ENCODE measurements at places on chromosomes 5 and 9. TPM values are rescaled to one million over a fixed set of nuclear protein-coding genes. Genes with fewer than 3 reads are reported as not detected.

Gene ANKRD55
- total RNA-seq: not detected

Gene ZNF483
- total RNA-seq: 0.25 TPM

Gene CRHBP
- total RNA-seq: not detected

Gene FBXO38
- 42.9 TPM for total RNA-seq

DNA sequence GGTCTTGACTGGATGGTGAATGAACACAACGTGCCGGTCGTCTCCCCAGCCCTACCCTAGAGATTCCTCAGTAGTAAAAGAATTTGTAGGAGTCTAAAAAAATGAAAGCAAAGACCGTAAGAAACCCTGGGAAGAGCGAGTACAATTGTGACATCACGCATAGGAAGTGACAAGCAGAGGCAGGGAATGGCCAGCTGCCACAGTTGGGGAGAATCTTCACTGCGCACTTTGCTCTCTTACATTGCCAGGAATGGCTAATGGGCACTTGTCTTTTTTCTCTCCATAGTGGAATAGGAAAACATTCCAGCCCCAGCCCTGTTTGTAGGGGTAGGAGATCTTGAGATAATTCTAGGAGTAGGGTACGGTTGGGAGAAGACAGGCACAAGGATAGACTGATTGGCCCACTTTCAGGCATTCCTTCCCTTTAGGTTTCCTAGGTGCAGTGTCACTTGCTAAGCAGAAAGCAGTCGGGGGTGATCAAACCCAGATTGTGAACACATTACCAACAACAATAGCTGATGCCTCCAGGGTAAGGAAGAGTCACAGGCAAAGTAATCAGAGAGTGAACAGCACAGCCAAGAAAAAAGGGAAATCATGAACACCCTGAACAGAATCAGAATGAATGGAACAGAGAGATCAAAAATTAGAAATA, 302.7 kb downstream of the MAN2A1 start:
- DNase-seq: no peak

DNA sequence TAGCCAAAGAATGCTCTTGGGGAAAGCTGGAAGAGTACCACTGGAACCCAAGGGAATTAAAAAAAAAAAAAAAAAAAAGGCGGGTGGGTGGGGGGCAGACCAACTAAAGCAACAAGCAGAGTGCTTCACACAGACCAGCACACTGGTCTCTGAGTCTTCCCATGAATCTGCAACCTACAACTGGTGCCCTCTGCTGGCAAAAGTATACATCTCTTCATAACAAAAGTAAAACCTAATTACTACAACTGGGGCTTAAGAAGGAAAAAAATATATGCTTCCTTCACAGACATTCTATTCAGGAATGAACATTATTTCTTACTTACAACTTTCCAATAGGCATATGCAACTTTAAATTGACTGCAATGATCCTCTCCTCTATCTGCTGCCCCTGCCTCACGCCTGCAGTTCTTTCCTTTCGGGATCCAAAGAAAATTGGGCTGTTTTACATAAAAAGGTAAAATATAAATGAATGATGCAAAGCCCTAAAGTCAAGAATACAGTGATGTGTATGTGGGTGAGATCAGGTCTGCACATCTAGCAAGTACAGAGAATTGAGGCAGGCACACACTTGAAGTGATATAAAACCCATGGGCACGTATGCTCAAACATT, 7.2 kb upstream of the KLHL3 start:
- peak; percentile 84 for DNase-seq

DNA sequence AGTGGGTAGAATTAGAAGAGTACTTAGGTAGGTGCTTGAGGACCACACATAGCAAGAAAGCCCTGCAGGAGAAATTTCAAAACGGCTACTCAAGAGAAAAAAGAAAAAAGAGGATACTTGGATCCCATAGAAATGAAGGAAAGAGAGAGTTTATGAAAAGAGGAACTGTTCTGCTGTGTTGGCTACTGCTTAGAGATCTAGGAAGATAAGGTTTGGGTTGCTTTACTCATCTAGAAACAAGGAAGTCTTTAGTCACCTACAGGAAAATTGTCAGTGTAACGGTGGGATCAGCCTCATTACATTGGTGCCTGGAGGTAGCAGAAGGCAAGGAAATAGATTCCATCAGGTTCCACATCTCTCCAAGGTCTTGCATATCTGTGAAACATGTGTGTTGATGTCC, 14.8 kb upstream of the C5orf46 start:
- DNase-seq: no peak

GRCh38 chr9:83440641-83441040, 97.6 kb downstream of the FRMD3 start:
- DNase-seq: no peak

GRCh38 chr5:90014420-90014819, 395.1 kb downstream of the CETN3 start:
- DNase-seq: no peak

GRCh38 chr9:89641980-89642379, 37.2 kb downstream of the GADD45G start:
- DNase-seq: no peak

GRCh38 chr5:94111209-94112004, 370.0 kb upstream of the POU5F2 start:
- peak; percentile 98 for DNase-seq

DNA sequence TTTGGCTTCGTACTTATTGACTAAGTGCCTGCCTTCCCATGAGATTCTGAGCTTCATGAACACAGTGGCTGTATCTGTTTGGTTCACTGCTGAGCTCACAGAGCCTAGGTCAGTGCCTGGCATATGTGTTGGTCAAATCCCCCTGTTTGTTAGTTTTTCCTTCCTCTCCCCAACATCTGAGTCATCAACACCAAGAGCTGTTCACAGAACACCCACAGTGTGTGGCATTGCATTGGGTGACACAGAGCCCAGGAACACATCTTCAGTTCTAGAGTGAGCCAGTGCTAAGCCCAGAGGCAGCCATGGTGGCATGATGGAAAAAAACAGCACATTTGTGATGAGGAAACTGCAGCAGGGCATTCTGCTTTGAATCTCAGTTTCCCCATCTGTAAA, 294.6 kb downstream of the SEC61B start:
- peak; percentile 41 for DNase-seq

DNA sequence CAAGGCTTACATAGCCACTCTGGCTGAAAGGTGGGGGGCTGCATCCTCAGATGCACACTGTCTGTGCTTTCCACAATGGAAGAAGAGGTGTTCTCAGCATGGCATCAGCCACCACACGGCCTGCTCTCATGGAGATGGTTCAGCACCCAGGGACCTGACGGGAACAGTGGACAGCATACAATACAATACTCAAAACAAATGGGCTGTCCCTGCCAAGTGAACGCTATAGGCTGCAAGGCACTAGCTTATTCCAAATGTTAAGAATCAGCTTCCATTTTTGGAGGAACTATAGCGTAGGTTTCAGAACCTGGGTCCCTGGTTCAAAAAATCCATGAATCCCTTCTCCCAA, 77.2 kb downstream of the ZNF608 start:
- DNase-seq: no peak

DNA sequence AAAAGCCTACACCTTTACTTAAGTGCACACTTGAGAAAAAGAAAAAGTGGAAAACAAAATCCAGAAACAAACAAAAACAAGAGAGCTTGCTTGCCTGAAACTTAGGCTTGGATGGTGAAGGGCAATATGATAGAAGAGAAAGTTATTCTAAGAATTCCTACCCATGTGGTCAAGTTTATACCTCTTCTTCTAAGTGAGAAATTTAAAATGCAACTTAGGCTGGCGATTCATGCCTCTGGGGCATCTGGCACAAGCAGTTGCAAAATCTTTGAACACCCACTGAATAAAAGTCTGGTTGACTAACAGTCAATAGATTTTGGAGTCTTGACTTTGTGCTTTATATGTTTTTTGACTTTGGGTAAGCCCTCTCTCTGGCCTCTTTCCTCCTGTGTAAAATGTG, 239.6 kb downstream of the KDM4C start:
- peak; percentile 61 for DNase-seq

- DNase-seq: no peak
Measured at GRCh38 chr9:27672718-27673117, 99.4 kb upstream of the C9orf72 start.

- DNase-seq: peak; percentile 27
Measured at GRCh38 chr9:89592963-89593726, 11.7 kb upstream of the GADD45G start.

DNA sequence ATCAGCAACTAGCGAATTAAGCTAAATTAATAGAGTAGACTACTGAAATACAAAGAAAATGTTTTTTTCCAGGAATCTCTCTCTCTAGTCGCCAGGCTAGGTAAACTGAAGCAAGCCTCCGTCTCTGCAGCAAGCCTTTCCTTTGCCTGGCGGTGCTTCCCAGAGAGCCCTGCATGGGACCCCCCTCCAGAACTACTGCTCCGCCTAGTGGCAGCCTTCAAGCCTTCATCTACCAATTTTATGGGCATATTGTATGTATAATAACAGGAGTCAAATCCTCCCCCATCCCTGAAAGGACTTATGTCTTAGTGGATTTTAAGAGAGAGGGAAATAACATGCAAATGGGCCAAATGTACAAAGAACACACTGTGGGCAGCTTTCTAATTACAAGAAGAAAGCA, 241.9 kb downstream of the SAXO1 start:
- no peak for DNase-seq
